ENCODE measurements at places on chromosomes 4 and X. TPM values are rescaled to one million over a fixed set of nuclear protein-coding genes. Genes with fewer than 3 reads are reported as not detected.

- H3K4me1 ChIP-seq: no peaks in the 10 kb centered on the region
- no peak overlapping the region for H3K27ac ChIP-seq
- H3K36me3 ChIP-seq: no peaks in the 10 kb centered on the region
- H3K4me3 ChIP-seq: no peak overlapping the region
- H3K27me3 ChIP-seq: no peaks in the 10 kb centered on the region
- no peak for DNase-seq
Observed at GRCh38 chrX:47828984-47829383, 7.7 kb upstream of the ZNF81 start.

- H3K36me3 ChIP-seq: no peaks in the 10 kb centered on the region
- H3K27me3 ChIP-seq: no peaks in the 10 kb centered on the region
- no peaks in the 10 kb centered on the region for H3K4me1 ChIP-seq
- no peak overlapping the region for H3K4me3 ChIP-seq
- no peak overlapping the region for H3K27ac ChIP-seq
Observed at GRCh38 chr4:85932500-85933290, 427.2 kb downstream of the MAPK10 start.

The RBM46 gene
- total RNA-seq: not detected

DNA sequence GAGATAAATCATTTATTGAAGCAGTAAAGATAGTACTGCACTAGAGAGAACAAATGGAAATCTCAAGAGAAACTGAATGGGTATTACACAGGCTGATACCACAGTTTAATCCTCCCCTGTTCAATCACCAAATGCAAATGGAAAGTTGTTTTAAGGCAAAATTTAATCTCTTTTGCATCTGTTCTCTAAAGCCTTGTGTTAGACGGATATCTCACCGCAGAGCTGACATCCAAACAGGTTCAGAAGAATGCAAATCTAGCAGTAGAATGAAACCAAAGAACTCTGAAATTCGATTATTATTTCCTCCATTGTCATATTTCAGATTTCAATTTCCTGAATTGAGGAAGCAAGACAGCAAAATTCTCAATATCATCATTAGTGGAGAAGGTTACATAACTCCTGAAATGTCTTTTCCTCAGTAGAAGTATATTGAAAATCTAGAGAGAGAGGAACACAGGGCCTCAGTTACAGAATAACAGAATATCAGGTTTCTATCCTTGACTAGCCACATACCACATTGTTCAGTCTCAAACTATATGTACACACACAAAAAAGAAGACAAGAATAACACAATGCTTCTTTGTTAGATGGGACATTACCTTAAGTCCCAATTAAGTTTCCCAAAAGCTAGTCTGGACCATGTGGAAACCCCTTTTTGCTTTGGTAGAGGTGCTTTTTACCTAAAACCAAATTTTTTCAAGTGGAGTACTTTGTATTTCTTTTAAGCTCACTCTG, 94.1 kb upstream of the BANK1 start:
- no peaks in the 10 kb centered on the region for H3K36me3 ChIP-seq
- no peaks in the 10 kb centered on the region for H3K4me1 ChIP-seq
- no peaks in the 10 kb centered on the region for H3K27me3 ChIP-seq
- DNase-seq: no peak
- H3K27ac ChIP-seq: no peak overlapping the region

The MYOZ2 gene
- total RNA-seq: not detected

DNA sequence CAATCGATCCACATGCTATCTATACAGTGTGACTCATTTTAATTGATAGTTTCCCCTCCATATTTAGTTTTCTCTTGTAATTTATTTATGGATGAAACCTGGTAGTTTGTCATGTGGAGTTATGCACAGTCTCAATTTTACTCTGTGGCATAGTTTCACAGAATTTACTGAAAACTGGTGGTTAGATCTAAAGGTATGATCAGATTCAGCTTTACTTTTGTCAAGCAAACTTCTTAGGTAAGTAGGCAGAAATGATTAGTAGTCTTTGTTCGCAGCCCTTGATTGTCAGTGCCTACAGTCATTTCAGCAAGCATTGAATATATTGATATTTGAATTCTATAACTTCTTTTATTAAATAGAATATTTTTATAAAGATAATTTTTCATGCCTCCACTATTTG, 2.5 kb downstream of the ADD1 start:
- DNase-seq: no peak
- no peaks in the 10 kb centered on the region for H3K36me3 ChIP-seq
- no peak overlapping the region for H3K4me3 ChIP-seq
- H3K4me1 ChIP-seq: peaks cover 54% of the 10 kb centered on the region
- no peak overlapping the region for H3K27ac ChIP-seq

GRCh38 chrX:131366407-131366806, 77.3 kb upstream of the IGSF1 start:
- H3K36me3 ChIP-seq: no peaks in the 10 kb centered on the region
- no peaks in the 10 kb centered on the region for H3K27me3 ChIP-seq
- H3K4me3 ChIP-seq: no peak overlapping the region
- H3K4me1 ChIP-seq: no peaks in the 10 kb centered on the region

DNA sequence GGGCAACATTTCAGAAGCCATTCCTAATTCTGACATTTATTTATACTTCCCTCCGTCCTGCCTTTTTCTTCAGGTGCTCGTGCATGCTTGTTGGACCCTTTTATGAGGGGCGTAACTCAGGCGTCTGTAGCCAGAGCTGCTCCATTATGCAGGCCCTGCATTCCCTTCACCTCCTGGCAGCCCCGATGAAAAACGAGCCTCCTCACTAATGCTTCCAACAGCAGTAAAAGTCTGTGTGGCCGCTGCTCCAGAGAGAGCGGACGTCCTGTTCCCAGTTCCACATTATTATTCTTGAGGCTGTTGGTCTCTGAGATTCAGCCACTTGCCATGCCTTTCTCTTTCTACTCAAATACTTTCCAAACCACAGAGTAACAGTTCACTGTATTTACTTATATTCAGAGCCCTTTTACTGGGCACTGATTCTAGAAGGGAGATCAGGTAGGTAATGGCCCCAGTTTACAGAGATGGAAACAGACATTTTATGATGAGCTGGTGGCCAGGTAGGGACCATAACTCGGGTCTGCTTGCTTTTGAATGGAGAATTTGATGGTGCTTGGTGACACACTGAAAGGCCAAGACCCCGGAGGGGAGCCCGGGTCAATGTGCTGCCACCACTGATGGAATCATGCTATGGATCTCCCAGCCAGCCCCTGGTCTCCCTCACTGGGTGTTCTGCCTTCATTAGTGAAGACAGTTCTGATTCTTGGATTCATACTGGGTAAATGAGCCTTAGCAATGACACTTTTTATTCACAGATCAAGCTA, 101.0 kb downstream of the GATB start:
- no peaks in the 10 kb centered on the region for H3K36me3 ChIP-seq
- H3K4me1 ChIP-seq: peaks cover 14% of the 10 kb centered on the region
- no peak overlapping the region for H3K27ac ChIP-seq
- no peak for DNase-seq
- H3K27me3 ChIP-seq: no peaks in the 10 kb centered on the region

All from CD8-positive, alpha-beta memory T cell (primary cell).